ENCODE measurements at places on chromosomes 1 and 21.

GRCh38 chr1:38529946-38530345, 329.6 kb downstream of the RRAGC start:
- no peak for DNase-seq

- no peak for DNase-seq
Observed at GRCh38 chr1:230982696-230983095, 3.8 kb downstream of the ARV1 start.

GRCh38 chr1:26318338-26319064, 743 bp downstream of the CD52 start:
- no peak for DNase-seq

DNA sequence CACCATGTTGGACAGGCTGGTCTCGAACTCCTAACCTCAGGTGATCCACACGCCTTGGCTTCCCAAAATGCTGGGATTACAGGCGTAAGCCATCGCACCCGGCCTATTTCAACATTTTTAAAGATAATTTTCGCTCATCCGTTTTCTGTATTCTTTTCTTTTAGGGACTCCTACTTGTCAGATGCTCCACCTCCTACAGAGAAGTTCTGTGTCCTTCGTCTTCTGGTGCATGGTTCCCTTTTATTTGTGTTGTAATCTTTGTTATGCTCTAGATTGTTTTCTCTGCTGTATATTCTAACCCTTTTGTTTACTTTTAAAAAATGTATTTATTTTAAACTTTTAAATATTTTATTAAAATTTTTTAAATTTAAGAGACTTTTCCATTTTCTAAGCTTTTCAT, 28.4 kb downstream of the CLDN14 start:
- DNase-seq: no peak

DNA sequence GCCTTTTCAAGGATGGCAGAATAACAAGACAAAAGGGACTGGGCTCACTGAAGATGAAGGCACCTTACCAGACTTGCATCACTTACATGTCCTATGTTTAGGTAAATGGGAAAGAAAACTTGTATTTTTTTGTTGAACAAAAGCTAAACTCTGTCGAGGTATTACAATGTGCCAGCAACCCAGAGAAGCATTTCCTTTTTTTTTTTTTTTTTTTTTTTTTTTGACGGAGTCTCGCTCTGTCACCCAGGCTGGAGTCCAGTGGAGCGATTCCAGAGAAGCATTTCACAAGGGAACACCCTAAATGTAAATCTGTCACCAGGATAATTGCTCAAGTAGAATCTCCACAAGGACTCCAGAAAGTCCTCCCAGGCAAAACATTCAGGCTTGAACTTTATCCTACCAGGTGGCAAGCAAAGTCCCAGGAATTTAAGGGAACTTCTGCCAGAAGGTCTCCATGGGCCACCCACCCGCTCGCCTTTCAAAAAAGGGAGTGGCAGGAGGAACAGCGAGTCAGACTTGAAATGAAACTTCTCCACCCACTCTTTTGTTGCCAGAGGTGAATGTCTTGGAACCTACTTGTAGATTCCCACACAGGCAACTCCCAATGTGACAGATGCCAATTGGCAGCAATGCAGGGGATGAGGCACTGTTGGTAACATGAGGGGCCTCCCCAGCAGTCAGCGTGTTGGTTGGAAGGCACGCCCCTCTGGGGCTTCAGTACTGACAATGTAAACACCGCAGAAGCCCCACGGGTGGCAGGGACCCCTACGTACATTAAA, 125.0 kb downstream of the TIAM1 start:
- DNase-seq: no peak
